Lung microvascular endothelial cell (primary cell): ENCODE measurements at places on chromosomes 13 and 19. TPM values are rescaled to one million over a fixed set of nuclear protein-coding genes. Genes with fewer than 3 reads are reported as not detected.

DNA sequence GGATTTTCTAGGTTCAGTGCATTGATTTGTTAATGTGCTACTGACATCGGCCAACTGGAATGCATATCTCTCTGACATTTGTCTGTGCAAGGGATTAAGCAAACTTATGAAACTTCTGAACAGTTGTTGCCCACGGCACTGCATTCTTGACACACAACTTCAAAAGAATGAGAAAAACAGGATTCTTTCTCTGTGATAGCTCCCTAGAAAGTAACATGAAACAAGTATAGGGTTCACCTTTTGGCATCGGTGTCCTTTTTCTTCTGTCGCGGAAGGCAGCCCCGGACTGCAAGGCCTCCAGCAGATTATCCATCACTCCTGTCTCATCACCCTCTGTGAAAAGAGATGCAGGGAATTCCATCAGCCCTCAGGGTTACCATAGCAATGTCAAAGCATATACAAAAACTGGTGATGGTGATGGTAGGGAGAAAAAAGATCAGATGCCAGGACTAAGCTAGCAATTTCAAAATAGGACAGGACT, 389.2 kb downstream of the DIAPH3 start:
- peak; percentile 25 for DNase-seq

The FOXA3 gene
- under 0.01 TPM in 2 replicates for total RNA-seq

- peak; percentile 35 for DNase-seq
Observed at GRCh38 chr13:113495494-113496210, 5.1 kb upstream of the DCUN1D2 start.

GRCh38 chr13:68099631-68100030, 869.5 kb upstream of the PCDH9 start:
- no peak for DNase-seq

DNA sequence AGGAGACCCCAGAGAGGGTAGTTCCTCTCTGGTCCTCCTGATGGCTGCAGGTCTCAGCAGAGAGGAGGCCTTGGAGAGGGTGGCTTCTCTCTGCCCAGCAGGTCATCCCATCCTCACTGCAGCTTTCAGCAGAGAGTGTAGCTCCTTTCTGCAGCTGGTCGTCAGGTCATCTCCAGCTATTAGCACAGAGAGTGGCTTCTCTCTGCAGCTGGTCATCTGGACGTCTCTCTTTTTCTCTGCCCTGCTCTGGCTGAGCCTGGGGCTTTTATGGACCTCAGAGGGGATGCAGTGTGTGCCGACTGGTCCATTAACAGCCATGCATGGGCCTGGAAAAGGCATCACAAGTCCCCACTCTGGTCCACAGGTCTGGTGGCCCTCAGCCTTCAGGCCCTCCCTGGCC, 20.3 kb downstream of the TNFSF9 start:
- no peak for DNase-seq

GRCh38 chr13:57629821-57630235, 1.7 kb upstream of the PCDH17 start:
- peak; percentile 90 for DNase-seq

The BCL2L12 gene
- 3.4 and 4.8 TPM in 2 replicates for total RNA-seq

The SIAH3 gene
- under 0.01 TPM in 1 of 2 replicates, not detected in the other for total RNA-seq

The FGF21 gene
- total RNA-seq = under 0.01 TPM in 1 of 2 replicates, not detected in the other

DNA sequence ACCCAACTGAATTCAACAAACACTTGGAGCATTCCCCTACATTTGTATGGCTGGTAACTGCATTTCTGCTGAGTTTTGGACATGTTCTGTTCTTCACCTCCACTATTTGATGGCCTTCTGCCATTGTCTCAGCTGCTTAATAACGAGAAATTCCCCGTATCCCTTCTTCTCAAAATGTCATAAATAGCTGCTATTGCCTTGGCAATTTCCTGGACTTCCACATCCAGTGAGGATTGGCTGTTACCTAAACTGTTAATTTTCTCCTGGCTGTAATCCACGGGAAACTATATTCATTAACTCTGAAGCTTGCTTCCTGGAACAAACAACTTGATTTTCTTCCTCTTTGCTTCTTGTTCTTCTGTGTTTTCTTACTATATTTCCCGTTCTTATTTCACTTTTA, 69.5 kb upstream of the TDRD3 start:
- no peak for DNase-seq

DNA sequence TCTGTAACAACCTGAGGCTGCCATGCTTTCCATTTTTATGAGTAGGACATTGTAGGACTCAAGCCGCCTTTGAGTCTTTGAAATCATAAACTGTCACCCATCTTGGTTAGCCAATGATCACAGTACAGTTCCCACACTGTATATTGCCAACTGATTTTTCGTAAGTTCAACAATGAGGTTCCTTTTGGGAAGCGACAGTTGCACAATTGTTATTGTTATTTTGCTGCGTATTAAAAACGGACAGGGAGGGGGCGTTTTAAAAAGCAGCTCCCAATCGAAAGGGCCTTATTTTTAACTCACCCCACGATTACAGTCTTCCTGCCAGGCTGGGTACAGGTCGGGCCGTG, 601 bp downstream of the SLC46A3 start:
- peak; percentile 83 for DNase-seq

The NOVA2 gene
- 3.7 and 6.2 TPM in 2 replicates for total RNA-seq

- DNase-seq = no peak
Observed at GRCh38 chr13:77653301-77653700, 44.2 kb upstream of the SLAIN1 start.

The OR7D2 gene
- under 0.01 TPM in 1 of 2 replicates, not detected in the other for total RNA-seq

GRCh38 chr13:73828811-73829210, 305.4 kb downstream of the KLF12 start:
- no peak for DNase-seq

The LRRC8E gene
- total RNA-seq = under 0.01 and 0.65 TPM in 2 replicates

- DNase-seq = no peak
Observed at GRCh38 chr13:101939370-101939769, 462.5 kb downstream of the FGF14 start.

GRCh38 chr13:110812121-110812868, 98.8 kb downstream of the ING1 start:
- DNase-seq = peak; percentile 21

DNA sequence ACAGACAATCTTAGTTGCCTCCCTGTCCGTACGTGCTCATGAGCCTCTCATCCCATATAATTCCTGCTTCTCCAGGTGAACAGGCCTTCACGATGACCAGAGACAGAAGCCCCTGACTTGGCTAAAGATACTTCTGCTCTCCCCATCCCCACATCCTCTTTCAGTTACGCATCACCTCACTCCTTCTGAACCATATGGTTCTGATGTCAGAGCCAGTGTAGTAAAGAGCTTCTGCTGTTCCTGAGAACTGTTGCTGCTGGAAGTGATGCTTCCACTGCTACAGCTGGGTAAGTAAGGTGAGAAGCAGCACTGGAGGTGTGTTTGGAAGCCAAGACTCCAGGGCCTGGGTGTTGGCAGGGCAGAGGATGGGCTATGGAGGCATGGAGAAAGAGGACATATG, 12.9 kb downstream of the SIGLECL1 start:
- no peak for DNase-seq

The DAND5 gene
- total RNA-seq = under 0.01 and 0.22 TPM in 2 replicates

- peak; percentile 64 for DNase-seq
Observed at GRCh38 chr13:27583645-27584044, 36.7 kb downstream of the LNX2 start.

GRCh38 chr13:112057736-112058518, 9.0 kb upstream of the SOX1 start:
- peak; percentile 76 for DNase-seq

DNA sequence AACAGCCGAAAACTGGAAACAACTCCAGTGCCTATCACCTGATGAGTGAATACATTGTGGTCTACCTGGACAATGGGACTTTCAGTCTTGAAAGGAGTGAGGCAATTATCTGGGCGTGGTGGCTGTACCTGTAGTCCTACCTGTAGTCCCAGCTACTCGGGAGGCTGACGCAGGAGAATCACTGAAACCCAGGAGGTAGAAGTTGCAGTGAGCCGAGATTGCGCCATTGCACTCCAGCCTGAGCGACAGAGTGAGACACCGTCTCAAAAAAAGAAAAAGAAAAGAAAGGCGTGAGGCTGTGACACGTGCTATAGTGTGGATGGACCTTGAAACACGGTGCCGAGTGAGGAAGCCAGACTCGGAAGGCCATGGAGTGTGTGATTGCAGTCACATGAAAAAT, 4.1 kb upstream of the NTN5 start:
- DNase-seq = no peak

The FXYD3 gene
- not detected in 2 replicates for total RNA-seq

The PSG1 gene
- 0.22 TPM in 1 of 2 replicates, not detected in the other for total RNA-seq

The SYNGR4 gene
- not detected in 2 replicates for total RNA-seq

GRCh38 chr19:23002690-23003422, at the start of gene ZNF728:
Gene ZNF728 (minus strand): TSS chr19:23003176. CDS start chr19:23003030, 146 bp downstream.
- no peak for DNase-seq

- peak; percentile 59 for DNase-seq
Observed at GRCh38 chr19:48480558-48481500, 11.7 kb downstream of the CYTH2 start.

GRCh38 chr19:50465986-50466705, 10.2 kb upstream of the EMC10 start:
- DNase-seq = peak; percentile 47

DNA sequence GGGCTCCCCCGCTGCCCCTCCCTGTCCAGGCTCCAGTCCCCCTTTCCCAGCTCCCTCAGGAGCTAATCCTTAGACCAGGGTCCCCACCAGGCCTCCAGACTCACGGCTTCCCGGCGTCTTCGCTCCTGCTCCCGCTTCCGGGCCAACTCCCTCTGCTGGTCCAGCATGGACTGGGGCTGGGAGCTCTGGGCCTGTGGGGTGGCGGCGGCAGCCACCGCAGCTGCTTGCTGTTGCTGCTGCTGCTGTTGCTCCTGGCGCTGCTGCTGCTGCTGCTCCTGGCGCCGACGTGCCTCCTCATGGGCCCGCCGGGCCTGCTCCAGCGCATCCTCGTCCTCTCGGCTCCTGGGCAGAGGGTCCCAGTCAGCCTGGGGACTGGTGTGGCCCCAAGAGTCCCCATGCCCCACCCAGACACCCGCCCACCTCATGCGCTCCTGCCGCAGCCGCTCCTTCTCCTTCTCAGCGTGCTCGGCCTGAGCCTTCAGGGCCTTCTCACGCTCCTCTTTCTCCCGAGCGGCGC, 6.4 kb upstream of the EPHX3 start:
- no peak for DNase-seq

The NEK5 gene
- under 0.01 and 0.20 TPM in 2 replicates for total RNA-seq

The POLD1 gene
- total RNA-seq = 38.1 and 39.5 TPM in 2 replicates

- no peak for DNase-seq
Observed at GRCh38 chr13:105329359-105329758, 1206.1 kb downstream of the EFNB2 start.

GRCh38 chr13:109672545-109672944, 113.8 kb downstream of the IRS2 start:
- no peak for DNase-seq

GRCh38 chr19:32022731-32023563, 322.5 kb upstream of the ZNF507 start:
- DNase-seq = no peak

GRCh38 chr13:114148521-114148855, 16.1 kb upstream of the RASA3 start:
- DNase-seq = no peak

- peak; percentile 67 for DNase-seq
Observed at GRCh38 chr13:112893570-112894422, 75.2 kb upstream of the MCF2L start.

DNA sequence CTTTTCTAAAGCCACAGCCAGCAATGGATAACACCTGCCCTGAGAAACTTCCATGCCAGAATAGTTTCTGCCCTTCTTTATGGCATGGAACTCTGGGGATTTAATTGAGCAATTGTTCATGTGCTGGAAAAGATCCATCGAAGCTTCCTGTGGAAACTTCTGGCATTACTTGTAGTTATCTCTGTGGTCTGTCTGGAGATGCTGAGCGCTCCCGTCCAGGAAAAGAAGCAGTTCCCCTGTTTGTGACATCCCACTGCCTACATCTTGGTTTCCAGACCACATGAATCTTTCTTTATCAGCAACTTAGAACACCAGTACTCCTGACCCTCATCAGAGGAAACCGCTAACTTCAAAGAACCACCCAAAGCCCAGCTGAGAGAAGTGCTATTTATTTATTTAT, 24.6 kb downstream of the FLT1 start:
- DNase-seq = peak; percentile 12

- DNase-seq = no peak
Observed at GRCh38 chr13:30107121-30107520, 200.2 kb downstream of the KATNAL1 start.

- no peak for DNase-seq
Observed at GRCh38 chr19:31538879-31539278, 189.6 kb upstream of the TSHZ3 start.

DNA sequence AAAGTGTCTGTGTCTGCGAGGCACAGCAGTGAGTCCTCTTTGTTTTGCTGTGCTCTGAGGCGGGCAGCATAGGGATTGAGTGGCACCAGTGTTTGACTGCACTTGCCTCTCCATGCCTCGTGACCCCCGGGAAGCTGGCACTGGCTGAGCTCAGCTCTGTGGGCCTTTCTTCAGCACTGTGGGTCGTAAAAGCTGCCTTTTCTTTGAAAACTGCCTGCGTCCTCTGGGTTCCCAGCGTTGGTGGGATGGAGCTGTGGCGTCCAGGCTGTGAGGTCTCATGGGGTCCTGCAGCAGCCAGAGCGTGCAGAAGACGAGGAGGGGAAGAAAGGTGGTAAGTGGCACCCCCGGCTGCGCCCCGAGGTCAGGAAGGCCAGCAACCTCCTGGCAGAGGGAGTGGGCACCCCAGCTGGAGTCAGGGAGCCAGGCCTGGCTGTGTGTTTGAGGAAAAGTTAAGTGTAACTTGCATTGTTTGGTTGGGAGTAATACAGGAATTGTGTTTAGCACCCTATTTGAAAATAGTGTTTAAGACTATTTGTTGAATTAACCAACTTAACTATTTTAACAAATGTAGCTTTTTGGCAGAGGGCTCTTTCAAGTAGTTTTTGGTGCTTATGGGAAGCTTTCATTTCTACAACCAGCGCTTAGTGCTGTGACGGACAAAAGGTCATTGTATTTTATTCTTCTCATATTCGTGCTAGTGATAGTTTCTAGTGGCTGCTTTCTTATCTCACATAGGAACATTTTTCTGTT, 79.3 kb upstream of the TEX29 start:
- DNase-seq = no peak

The VSTM2B gene
- not detected in 2 replicates for total RNA-seq

- no peak for DNase-seq
Observed at GRCh38 chr13:101880581-101880980, 428.1 kb downstream of the ITGBL1 start.

DNA sequence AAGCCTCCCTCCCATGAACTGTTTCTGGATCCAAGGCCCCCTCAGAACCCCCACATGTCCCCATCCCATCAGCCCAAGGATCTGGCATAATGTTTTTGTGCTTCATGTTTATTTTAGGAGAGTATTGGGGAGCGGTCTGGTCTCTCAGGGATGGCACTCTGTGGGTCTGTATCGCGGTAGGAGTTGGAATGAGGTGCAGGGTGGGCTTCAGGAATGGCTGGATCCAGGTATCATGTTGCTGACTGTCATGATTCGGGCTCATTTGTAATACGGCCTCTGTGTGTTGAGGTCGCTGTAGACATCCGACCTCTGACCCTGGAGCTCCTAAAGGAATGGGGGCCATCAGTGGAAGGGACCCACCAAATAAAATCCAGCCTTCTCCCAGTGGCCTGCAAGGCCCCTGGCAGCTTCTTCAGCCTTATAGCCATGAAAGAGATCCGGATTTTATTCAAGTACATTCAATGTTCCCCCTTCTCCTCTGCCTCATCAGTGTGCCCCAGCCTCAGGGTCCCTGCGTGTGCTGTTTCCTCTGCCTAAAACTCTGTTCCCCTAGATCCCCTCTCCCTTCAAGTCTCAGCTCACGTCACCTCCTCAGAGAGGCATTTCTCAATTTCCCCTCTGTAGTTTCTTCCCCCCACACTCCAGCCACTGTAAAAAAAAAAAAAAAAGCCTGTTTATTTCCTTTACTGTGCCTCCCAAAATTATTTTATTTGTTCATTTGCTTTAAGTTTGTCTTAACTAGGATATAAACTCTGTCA, 2.2 kb downstream of the HCST start:
- DNase-seq = no peak
